ENCODE measurements at places on chromosomes 1 and 21.

DNA sequence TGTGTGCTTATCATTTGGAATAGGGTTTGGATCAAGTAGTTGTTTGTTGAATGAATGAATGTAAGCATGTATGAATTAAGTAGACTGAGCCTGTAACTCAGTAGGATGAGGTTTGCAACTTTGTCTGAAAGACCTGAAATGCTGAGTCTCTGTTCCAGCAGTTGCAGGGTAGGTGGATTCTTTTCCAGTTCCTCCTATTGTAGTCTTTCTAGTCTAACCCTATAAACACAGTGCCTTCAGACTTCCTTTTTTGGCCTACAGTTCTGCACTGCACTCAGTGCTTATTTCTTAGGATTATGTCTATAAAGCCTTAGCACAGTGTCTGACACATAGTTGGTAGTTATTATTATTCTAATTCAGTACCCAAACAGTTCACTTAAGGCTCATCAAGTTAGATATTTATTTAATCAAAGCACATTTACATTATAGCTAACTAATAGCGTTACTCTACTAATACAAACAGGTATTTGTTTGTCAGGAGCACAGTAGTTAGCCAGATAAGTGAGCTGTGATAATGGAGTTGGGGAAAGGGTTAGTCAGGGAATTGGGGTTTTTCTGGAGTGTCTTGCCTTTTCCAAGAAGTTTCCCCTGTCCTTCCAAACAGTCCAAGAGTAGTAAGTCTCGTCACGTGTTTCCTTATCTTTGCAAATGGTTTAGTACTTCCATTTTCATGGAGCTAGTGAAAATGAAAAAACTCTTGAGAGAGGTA lies 45.0 kb downstream of the ABCD3 start:
- no peak for DNase-seq

GRCh38 chr1:222010306-222010705 lies 268.4 kb upstream of the DUSP10 start:
- DNase-seq, result no peak

DNA sequence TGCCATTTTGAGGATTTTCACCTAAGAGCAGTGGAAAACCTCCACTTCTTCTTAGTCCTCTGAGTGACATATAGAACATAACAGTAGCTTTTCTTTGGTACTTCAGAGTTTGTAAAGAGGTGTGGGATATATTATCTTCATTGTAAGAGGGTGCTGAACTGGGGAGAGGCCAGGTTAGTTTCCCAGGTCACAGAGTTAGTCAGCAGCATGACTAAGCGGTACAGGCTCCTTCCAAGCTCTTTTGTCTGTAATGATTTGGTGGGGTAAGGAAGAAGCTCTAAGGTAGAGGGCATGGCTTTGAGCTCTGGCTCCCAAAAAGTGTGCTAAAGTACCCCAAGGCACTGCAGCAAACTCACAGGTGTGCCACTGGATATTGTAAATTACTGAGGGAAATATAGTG lies 325.0 kb upstream of the PLXNA2 start:
- peak; percentile 38 for DNase-seq

DNA sequence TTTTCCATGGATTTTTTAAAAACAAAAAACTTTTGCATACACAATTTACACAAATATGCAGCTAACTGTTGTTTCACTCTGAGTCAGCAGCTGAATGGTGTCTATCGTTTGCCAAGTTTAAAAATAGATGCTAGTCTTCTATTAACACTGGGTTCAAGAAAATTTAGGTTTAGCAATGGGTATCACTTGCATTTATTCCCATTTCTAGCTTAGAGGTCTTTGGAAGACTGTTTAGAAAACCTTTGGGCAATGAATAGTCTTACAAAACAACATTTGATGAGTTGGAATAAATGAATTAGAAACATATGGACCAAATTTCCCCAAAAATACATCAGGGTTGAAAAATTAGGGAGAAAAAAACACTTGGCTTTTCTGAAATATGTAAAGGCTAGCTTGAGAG lies 165.8 kb downstream of the LYPLAL1 start:
- DNase-seq, result no peak

GRCh38 chr1:184974837-184975115 lies 468 bp upstream of the NIBAN1 start:
- DNase-seq, result no peak

DNA sequence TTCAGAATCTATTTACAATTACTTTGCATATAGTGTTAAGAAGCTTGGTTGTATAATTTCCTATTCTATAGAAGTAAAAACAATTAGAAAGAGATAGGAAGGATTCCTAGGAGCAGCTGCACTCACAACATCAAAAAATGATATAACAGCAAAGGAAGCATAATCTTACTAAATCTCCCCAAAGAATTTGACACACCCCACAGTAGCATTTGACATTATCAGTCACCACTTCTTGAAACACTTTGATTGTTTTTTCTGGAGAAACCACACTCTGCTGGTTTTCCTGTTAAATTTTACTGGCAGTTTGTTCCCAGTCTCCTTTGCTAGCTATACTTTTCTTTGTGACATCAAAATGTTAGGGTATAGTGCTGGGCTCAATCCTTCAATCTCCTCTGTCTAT lies 100.8 kb upstream of the KIAA1614 start:
- peak; percentile 14 for DNase-seq
